ENCODE measurements at places on chromosomes 5 and 9.

DNA sequence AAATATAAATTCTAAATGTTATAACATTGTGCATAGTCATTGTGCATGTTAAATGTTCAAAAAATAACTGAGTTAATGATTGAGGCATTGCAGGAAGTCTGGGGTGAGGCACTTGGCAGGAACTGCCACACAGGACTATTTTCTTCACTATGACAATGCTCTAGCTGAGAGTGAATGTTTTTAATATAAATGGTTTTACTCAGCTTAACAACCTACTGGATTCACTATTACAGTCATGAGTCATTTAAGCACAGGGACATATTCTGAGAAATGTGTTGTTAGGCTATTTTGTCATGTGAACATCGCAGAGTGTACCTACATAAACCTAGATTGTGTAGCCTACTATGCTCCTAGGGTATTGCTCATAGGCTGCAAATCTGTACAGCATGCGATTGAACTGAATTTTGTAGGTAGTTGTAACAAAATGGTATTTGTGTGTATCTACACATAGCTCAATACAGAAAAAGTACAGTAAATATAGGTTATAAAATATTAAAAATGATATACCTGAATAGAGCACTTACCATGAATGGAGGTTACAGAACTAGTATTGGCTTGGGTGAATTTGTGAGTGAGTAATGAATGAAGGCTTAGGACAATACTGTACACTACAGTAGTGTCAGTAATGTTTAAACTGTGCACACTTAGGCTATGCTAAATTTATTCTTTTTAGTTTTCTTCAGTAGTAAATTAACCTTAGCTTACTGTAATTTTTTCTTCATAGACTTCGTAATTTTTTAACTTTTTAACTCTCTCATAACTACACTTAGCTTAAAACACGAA is 346.1 kb upstream of the PTGER4 start:
- DNase-seq: no peak

DNA sequence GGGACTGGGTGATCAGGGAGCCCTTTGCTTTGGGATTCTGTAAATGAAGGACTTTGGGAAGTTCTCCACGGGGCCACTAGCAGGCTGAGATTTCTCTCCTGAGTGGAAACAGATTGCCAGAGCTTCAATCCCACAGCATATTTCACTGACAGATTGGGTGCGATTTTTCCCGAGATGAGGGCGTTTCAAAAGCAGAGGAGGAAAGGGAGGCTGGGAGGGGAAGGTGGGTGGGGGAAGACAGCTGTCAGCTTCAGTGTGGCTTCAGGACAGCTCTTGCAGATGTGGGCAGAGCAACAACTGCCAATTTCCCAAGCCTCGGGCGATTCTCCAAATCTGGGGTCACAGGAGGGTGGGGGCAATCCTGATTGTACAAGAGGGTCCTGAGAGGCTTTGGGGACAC is 258.5 kb upstream of the ADRA1B start:
- no peak for DNase-seq

DNA sequence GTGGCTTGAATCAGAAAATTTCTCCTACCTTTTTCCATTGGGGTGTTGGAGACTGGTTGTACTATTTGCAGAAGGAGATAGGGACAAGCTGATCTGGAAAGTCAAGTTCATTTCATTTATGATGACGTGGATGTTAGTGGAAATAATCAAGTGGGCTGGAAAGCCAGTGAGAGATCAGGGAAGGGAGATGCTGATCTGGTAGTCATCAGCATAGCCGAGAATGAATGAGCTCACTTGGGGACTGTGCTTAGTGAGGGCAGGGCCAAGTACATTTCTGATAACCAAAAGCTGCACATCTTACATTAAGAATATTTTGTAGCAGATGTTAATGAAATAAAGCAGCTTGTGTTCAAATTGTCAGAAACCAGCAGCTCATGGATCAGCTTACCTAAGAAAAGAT is 12.1 kb downstream of the MAN2A1 start:
- no peak for DNase-seq

GRCh38 chr5:147372191-147372590 is 137.4 kb downstream of the STK32A start:
- DNase-seq: no peak

DNA sequence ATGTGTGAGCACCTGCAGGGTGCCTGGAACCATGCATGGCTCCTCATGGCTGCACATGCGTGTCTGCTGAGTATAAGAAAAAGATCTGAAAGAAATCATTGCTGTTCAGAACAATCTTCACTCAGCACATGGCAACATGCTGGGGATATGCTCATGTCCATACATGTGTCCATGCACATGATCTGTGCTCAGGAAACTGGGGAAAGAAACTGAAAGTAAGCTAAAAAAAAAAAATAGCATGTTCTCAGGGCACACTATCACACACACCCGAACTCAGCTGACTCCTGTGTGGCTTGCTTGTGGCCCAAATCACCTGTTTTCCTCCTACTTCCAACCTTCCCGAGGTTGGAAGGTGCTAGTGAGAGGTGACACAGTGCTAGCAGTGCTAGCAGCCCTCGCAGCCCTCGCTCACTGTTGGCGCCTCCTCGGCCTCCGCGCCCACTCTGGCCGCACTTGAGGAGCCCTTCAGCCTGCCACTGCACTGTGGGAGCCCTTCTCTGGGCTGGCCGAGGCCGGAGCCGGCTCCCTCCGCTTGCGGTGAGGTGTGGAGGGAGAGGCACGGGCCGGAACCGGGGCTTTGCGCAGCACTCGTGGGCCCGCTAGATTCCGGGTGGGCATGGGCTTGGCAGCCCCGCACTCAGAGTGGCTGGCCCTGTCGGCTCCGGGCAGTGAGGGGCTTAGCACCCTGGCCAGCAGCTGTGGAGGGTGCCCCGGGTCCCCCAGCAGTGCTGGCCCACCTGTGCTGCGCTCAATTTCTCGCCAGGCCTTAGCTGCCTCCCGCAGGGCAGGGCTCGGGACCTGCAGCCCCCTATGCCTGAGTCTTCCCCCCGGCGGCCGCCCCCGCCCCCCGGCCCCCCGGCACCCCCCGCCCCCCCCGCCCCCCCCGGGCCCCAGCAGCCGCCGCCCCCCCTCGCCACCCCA is 76.0 kb downstream of the GADD45G start:
- DNase-seq: no peak

GRCh38 chr9:11233696-11234095 is 620.9 kb upstream of the PTPRD start:
- no peak for DNase-seq

DNA sequence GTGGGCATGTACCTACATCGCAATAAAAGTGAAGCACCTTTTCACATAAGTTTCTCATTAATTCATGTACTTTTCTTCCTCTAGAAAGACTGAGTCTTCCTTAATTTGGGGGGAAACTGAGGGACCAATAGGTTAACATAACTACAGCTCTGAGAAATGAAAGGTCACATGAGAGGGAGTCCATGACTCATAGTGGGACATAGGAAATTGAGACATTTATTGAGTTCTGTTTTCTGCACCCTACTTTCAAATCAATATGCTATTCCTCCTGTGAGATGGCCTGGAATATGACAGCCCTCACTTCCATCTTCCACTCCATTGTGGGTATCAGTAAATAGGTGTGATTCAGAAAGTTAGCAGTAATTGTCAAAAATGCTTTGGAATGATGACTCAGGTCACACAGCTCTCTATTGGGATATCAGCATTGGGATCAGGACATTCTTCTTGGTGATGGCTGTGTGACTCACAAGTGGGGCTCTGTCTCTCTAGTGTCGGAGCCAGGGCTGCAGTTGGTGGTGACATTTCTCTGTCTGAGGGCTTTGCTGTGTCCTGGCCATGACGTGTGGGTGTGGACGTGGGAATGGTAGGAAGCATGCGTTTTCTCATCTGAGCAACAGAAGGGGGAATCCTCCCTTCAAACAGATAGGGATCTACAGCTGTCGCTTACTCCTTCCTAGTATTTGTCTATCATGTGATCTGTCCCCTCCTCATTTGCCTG is 125.0 kb downstream of the TRIO start:
- no peak for DNase-seq

DNA sequence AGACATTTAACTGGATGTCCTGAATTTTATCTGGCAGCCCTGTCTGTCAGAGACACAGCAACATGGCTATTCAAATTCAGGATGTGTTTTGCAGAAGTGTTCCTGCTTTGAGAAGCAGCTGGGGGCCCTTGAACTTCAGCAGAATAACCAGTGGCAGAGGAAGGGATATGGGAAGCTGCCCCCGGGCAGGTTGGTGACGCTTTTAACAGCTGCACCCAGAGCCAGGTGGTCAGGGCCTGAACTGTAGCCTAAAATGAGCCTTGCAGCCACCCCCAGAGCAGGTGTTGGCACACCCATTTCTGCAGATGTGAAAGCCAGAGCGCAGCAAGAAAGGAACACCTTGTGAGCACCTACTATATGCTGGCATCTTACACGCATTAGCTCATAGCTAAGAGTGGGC is 128.7 kb upstream of the BOD1 start:
- DNase-seq: no peak

- DNase-seq: no peak
Observed at GRCh38 chr5:59645380-59645779, 248.1 kb downstream of the PDE4D start.

DNA sequence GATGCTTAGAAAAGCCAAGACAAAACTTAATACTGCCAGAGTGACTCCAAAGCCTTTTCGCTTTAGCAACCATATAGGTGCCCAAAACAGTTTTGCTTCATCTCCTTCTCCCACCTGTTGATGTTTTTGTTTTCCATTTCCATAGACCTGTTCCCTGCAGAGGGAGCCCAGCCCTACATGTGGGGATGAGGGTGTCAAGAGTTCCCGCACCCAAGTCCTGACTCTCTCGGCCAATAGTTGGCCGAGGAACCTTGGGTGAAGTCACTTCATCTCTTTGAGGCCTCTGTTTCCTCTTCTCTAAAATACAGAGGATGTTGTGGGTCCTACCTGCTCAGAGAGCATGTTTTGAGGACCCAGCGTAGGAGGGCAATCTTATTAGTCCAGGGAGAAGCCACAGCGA is 38.5 kb upstream of the LCP2 start:
- DNase-seq: no peak

GRCh38 chr5:75514323-75514722 is 2.6 kb downstream of the POLK start:
- no peak for DNase-seq

DNA sequence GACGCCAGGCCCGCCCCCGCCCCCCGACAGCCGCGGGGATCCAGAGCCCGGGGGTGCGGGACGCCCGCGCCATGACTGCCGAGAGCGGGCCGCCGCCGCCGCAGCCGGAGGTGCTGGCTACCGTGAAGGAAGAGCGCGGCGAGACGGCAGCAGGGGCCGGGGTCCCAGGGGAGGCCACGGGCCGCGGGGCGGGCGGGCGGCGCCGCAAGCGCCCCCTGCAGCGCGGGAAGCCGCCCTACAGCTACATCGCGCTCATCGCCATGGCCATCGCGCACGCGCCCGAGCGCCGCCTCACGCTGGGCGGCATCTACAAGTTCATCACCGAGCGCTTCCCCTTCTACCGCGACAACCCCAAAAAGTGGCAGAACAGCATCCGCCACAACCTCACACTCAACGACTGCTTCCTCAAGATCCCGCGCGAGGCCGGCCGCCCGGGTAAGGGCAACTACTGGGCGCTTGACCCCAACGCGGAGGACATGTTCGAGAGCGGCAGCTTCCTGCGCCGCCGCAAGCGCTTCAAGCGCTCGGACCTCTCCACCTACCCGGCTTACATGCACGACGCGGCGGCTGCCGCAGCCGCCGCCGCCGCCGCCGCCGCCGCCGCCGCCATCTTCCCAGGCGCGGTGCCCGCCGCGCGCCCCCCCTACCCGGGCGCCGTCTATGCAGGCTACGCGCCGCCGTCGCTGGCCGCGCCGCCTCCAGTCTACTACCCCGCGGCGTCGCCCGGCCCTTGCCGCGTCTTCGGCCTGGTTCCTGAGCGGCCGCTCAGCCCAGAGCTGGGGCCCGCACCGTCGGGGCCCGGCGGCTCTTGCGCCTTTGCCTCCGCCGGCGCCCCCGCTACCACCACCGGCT is 1.0 kb downstream of the FOXE1 start:
- DNase-seq: peak; percentile 21

DNA sequence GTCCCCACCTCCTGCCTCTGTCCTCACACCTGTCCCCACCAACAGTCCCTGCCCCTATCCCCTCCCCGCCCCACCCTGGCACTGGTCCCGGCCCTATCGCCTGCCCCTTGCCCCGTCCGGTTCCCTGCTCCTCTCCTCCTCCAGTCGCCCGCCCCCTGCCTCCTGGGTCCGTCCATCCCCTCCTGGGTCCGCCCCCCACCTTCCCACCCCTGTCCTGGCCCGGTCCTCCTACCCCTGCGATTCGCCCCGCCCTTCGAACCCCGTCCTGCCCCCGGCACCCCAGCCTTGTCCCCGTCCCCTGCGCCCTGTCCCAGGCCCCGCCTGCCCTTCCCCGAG is 372 bp downstream of the EDF1 start:
- DNase-seq: no peak

DNA sequence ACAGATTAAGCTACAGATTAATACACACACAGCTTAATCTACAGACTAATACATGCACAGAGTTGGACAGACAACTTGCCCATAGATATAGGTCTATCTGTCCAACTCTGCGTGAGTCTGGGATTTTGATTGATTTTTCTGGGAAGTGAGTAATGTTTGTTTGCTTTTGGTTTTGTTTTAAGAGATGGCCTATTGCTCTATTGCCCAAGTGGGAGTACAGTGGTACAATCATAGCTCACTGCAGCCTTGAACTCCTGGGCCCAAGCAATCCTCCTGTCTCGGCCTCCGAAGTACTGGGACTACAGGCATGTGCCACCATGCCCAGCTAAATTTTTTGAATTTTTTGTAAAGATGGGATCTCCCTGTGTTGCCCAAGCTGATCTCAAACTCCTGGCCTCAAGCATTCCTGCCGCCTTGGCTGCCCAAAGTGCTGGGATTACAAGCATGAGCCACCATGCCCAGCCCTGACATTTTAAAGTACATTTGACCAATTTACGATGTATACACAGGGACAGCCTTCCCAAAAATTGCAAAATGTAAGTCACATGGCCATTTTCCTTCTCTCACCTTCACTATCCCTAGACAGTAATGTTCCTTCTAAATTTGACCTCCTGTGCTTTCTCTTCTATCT is 50.8 kb downstream of the PAPPA start:
- no peak for DNase-seq

- no peak for DNase-seq
Observed at GRCh38 chr5:116695681-116696080, 121.1 kb upstream of the SEMA6A start.

All from effector CD4-positive, alpha-beta T cell (primary cell).